ENCODE measurements at places on chromosomes 12 and 14.

DNA sequence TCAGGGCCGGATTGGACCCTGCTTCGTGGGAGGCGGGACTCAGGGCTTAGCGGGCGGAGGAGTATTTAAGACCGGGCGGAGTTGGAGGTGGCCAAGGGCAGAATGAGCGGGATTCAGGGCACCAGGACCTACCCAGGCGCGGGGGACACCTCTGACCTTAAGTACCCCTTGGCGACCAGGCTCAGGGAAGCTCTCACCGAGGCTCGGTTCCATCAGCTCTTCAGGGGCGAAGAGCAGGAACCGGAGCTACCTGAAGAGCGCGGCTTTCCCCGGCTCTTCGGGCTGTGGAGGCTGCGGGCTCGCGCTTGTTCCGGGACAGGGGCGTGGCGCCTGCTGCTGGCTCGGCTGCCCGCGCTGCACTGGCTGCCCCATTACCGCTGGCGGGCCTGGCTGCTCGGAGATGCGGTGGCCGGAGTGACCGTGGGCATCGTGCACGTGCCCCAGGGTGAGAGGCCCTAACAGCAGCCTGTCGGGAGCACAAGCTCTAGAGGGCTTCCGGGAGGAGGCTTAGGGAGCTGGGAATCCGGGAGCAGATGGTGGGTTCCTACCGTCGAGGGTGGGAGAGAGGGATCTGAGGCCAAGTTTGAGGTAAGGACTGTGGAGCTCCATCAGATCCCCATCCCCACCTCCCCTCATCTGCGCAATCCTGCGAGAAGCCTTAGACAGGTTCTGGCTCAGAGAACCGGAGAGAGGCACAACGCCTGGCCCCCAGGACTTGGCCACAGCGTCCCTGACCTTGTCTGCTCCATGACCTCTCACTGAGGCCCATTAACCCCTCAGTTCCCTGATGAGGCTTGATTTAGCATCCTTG, 8.4 kb downstream of the ARHGEF25 start:
- no peak for DNase-seq

GRCh38 chr12:76896274-76896673, 17.5 kb upstream of the CSRP2 start:
- no peak for DNase-seq

DNA sequence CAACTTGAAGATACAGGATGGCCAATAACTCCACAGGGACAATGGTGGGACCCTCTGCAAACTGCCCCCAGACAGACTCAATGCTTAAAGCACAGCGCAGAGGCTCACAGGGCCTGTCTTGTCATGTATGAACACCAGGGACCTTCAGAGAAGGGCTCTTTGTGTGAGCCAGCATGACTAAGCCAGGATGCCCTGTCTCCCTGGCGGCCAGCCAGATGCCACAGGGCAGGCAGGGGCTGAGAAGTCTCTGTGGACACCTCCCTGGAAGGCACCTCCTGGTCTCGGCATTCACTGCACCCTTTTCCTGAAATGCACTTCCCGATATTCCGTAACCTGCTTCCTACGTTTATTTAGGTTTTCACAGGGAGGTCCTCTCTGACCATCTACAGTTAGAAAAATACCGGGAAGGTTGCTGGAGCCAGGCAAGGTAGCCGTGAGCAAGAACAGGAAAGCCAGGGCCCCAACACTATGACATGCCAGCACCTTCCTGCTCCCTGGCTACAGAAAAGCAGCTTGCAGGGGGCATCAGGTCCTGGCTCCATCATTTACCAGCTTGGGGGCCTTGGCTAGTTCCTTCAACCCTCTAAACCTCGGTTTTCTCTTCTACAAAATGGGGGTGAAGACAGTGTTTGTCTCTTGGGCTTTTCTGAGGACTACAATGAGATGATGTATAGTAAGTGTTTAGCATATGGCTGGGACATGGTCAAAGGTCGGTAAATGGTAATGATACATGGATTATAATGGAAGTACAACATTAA, 65.0 kb downstream of the PITPNM2 start:
- no peak for DNase-seq

- DNase-seq: no peak
Observed at GRCh38 chr12:24714237-24714636, 234.7 kb downstream of the BCAT1 start.

DNA sequence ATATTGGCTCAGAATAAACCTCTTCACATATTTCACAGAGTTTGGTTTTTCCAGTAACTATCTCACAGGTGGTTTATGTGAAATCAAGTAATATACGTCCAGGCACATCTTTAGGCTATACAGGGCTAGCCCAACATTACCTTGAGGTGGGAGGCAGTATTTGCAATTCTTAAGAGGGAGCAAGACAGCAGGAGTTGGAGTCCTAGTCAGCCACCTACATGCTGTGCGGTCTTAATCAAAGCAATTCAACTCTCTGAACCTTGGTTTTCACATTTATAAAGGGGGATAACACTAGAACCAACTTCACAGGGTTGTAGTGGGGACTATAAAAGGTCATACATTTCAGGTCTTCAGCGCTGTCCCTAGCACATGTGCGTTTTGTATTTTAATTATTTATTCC, 73.5 kb upstream of the FICD start:
- DNase-seq: no peak

GRCh38 chr14:30928462-30928861, 54.1 kb downstream of the COCH start:
- no peak for DNase-seq

All from activated CD4-positive, alpha-beta T cell treated with anti-CD3 and anti-CD28 coated beads, Interleukin-2, amount 10 ng/mL, durations not matched to agents 7 days and 5 days (primary cell).